ENCODE measurements at places on chromosomes 5 and 9. TPM values are rescaled to one million over a fixed set of nuclear protein-coding genes. Genes with fewer than 3 reads are reported as not detected.

CERCAM gene
- total RNA-seq = 18.2 TPM

DNA sequence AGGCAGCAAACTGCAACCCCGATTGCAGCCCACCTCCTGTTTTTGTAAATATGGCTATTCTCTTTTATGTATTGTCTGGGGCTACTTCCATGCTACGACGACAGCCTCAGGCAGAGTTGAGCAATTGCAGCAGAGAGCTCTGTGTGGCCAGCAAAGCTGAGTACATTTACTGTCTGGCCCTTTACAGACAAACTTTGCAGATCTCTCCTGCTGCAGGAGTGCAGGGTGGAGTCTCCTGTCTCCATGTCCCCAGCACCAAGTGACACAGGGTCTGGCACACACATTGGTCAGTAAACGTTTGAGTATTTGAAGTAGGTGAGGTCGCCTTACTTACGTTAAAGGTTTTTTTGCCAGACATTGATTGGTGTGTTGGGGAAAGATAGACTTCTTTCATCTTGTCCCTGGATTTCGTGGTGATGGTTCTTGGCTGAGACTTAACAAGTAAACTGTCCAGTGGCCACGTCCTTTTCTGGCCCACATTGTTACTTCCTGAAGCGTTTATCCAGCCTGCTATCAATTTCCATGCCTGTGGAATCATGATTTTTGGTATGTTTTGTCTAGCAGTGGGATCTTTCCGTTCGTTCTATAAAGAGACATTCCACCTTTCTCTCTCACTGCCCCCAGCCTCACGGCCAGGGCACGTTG lies 27.2 kb downstream of the PRRC2B start:
- DNase-seq = no peak

DNA sequence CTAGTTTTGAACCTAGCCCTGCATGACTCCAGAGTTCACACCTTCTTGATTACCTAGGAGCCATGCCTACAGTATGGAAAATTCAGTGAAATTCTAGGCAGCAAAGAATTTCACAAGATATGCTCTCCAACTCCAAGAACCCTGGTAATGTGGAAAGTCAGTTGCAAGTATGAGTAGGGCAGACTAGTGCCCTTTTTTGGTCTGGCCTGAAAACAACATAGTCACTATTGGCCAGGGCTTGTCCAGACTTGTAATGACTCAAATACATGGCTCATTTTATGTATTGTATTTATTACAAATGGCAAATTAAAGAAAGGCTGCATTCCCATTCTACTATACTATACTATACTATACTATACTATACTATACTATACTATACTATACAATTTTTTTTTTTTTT lies 160.4 kb downstream of the ESM1 start:
- no peak for DNase-seq

DNA sequence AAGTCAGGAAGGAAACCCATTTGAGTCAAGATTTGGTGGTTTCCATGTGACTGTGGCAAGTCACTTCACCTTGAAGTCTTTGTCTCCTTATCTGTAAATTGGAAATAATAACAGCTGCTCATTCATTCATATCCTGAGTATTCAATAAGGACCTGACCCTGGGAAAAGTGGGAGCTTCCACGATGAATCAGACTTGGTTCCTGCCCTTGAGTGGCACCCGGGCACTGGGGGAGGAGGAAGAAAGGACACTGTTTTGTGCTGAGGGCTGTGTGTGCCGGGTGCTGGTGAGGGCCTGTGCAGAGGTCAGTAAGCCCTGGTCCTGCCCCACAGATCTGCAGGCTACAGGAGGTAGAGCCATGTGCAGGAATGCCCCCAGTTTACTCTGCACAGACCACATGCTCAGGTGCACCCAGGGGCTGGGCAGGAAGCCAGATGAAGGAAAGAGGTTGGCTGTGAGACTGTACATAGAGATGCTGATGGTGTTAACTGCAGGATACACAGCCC lies 6.8 kb downstream of the NDST1 start:
- no peak for DNase-seq
